GM03348 (cell line): ENCODE measurements at places on chromosomes 13 and 19.

DNA sequence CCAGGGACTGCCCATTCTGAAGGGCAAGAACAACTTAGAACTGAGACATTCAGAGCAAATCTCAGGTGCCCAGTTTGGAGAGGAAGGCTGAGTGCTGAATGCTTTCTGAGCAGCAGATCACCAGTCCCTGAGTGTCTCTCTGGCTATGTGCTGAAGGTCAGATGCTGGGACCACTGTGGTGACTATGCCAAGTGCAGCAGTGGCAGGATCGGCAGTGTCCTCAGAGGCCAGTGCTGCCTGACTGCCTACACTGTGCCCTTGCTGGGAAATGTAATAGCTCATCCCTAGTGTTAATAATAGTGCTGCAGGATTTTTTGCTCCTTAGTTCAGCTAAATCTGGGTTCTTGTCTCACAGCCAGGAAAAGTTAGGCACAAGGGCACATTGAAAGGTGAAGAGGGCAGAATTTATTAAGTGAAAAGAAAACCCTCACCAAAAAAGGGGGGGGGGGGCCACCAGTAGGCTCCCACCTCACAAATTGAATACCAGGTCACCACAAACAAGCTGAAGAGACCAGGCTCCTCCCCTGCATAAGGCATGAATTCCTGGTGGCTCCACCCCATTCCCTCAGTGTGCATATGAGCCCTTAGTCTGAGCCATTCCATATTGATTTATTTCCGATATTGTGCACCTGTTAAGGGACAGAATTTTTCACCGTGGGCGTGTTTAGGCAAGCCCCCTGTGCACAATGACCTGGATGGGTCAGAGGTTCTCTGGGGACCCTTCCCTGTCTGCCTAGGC is 18.5 kb downstream of the RFXAP start:
- DNase-seq, result no peak

DNA sequence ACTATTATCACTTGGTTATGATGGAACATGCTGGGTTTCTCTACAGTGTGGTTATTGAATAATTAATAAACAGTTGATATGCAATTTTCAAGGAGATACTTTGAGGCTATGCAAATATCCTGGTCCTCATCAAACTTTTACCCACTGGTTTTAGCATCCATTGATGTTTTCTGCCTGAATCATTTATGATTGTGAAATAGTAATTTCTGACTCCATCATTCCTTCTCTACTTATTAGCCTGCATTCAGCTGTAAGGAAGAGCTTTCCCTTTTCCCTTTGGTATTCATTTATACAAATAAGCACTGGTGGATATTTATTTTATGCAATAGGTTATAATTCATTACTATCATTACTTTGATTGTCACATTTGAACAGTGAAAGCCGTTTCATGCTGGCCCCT is 13.9 kb upstream of the DNAJC15 start:
- DNase-seq, result peak; percentile 51

GRCh38 chr19:32345261-32346207 is at the start of gene ZNF507:
TSS of gene ZNF507 (plus strand) at chr19:32345610. CDS start at chr19:32352831, 7,221 bp downstream.
- DNase-seq, result peak; percentile 98

GRCh38 chr19:28294395-28294794 is 918.6 kb downstream of the UQCRFS1 start:
- peak; percentile 69 for DNase-seq

DNA sequence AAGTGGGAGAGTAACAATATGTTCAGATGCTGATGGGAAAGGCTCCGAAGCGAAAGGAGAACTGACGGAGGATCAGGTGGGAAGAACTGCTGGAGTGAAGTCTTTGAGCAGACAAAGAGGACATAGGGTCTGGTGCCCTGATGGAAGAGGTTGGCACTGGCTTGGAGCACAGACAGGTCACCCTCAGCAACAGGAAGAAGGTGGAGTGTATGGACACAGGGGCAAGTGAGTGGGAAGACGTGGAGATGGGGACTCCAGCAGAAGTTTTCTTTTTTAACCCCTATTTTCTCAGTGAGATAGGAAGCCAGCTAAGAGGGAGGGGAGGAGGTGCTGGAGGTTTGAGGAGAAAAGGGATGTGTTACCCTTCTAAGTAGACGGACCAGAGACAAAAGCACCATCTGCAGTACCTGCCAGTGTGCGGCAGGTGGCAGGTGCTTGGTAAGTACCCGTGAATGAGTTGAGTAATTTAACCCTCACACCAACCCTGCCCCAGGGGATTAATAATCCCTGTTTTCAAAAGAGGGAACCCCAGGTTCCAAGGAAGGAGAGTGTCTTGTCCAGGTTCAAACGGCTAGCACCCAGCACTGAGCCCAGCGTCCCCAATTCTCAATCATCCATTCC is 11.2 kb downstream of the HAS1 start:
- no peak for DNase-seq

DNA sequence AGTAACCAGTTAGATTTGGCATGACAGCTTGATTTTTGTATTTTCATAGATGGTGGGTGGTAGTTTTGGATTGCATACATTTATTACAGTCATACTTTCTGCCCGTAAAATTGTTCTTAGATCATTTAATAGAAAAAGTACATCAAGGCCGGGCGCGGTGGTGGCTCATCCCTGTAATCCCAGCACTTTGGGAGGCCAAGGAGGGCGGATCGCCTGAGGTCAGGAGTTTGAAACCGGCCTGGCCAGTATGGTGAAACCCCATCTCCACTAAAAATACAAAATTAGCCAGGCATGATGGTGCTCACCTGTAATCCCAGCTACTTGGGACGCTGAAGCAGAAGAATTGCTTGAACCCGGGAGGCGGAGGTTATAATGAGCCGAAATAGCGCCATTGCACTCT is 55.0 kb upstream of the UBE2L5 start:
- DNase-seq, result no peak

DNA sequence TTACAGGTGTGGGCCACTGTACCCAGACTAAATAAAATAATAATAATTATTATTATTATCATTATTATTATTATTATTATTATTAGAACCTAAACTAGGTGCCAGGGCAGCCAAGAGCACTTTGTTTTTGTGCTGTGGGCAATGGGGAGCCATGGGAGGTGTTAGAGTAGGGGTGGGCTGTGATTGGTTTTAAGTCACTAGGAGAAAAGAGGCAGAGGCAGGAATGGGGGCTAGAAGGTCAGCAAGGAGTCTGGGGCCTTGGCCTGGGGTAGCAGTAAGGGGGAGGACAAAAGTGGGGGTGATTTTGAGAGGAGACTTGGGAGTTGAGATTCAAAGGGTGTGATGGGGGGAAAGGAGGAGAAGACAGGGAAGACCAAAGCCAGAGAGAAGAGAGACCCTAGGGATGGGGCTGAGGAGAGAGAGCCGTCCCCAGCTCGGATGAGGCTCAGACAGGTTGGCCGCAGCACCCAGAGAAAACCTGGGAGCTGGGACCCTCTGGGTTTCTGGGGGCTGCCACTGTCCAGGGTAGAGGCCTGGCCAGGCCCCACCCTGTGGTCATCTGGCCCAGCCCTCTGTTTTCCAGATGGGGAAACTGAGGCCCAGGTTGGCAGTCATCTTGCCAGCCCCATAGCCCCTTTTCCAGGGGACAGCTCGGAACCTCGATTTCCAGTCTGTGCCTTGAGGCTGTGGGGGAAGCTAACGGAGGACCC is 17.8 kb upstream of the BTBD2 start:
- no peak for DNase-seq

GRCh38 chr13:45695198-45695730 is 6.9 kb upstream of the CBY2 start:
- no peak for DNase-seq

DNA sequence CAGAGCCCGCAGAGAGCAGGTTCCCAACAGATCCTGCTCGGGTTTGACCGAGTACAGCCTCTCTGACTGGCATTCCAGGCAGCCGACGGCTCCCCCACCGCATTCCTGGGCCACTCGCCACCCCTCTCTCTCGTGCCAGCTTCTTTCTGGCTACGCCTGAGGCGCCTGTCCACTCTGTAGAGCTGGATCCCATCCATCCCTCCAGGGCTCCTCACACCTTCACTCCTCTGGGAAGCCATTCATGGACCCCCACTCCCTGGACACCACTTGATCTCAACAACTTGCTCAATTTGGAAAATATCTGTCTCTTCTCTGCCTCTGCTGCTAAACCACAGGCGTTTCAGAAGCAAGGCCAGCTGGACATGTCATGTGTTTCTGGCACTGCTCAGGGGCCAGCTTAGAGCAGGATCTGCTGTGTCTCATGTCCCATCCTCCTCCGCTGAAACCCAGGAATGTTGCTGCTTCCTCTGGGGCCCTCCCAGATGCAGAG is 30.6 kb upstream of the ATP1A3 start:
- DNase-seq, result peak; percentile 91

- peak; percentile 93 for DNase-seq
Measured at GRCh38 chr19:40806423-40807146, 7.6 kb downstream of the EGLN2 start.

DNA sequence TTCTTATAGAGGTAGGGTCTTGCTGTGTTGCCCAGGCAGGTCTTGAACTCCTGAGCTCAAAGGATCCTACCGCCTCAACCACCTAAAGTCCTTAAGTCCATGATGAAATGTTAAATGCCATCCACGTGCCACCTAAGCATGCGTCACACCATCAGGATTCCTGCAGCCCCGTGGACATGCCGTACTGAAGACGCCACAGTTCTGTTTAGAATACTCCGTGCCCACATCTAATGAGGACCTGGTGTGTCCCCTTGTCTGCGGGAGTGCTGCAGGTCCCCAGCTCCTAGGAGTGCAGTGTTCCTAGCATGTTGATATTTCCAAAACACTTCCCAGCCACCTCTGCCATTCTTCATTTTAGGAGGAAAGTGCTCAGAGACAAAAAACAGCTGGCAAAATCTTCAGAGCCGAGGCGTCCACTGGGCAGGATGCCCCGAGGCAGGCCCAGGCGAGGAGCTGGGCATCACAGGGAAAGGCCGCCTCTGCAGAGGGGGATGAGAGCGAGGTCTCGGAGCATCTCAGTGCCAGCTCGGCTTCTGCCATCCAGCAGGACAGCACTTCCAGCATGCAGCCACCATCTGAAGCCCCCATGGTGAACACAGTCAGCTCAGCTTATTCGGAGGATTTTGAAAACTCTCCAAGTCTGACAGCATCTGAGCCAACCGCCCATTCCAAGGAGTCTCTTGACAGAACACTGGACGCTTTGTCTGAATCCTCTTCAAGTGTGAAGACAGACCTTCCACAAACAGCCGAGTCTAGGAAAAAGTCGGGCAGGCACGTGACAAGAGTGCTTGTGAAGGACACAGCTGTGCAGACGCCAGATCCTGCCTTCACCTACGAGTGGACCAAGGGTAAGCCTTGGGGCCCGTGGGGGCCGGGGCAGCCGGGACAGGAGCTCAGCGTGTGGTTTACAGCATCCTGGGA is 13.2 kb downstream of the C19orf44 start:
- no peak for DNase-seq

DNA sequence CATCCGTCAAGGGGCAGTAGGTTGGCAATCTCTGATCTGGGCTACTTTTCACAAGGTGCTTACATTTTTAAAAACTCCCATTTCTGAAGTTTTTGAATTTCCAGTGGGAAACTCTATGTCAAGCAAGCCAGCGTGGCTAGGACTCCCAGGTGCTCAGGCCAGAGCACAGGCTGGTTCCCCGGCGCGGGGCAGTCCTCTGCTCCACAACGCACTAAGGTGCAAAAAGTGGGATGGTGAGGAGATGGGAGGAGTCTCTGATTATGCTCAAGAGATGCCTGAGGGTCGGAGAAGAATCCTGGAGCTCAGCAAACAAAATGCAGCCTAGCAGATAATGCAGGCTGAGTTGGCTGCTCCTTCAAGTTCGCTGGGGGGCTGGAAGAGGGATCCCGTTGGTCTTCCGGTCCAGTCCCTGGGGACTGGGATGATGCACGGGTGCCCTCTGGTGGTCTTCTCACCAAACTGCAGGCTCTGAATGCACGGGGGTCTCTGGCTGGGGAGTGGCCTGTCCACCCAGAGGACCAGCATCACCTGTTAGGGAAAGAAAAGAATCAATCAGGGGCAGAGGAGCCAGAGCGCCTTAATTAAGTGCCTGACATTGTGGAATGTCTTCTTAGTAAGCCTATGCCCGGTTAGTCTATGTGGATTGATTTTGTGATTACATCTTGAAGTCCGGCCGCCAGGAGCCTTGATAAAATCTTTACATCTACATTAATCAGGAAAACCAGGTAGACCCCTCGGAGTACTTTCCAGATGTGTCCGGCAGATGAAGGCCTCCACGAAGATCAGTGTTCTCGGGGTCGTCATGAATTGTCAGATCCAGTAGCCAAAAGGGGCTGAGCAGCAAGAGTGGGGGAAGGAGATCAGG is 244.4 kb upstream of the MAB21L1 start:
- DNase-seq, result peak; percentile 86

GRCh38 chr13:76245211-76245610 is 609.1 kb downstream of the LMO7 start:
- DNase-seq, result no peak

DNA sequence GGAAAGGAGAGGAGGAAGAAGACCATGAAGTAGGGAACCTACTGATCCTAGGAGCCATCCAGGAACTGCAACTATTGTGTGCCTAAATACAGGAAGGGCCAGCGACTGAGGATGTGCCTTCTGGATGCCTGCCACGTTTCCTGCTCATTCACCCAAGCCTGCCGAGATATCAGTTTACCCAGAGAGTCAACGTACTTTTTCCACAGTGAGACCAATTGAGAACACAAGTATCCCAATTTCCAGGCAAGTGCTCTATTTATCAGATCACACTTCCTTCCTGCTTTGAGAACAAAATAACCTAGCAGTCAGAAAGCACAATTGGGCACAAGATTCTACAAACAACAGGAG is 122.4 kb downstream of the AKAP11 start:
- DNase-seq, result no peak

DNA sequence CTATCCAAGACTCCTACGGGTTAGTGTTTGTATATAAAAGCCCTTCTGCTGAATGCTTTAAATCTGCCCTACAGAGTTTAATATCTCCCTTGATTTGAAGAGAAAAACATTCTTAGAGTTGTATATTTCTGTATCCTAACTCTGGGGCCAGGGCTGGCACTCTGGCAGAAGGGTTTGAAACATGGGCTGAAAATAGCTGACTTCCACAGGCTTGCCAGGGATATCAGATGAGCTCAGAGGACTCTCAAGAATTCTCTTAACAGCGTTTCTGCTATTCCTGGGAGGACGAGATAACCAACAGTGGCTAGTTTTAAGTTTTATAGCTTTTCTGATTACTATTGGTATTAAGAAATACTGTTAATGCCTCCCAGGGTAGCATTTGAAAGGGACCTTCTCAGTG is 127.5 kb downstream of the LIG4 start:
- no peak for DNase-seq

- DNase-seq, result no peak
Measured at GRCh38 chr19:42042455-42043170, 27.4 kb downstream of the GRIK5 start.

- no peak for DNase-seq
Measured at GRCh38 chr13:99867535-99868257, 103.9 kb downstream of the ZIC5 start.

- no peak for DNase-seq
Measured at GRCh38 chr19:47005164-47005641, 14.4 kb upstream of the NPAS1 start.

DNA sequence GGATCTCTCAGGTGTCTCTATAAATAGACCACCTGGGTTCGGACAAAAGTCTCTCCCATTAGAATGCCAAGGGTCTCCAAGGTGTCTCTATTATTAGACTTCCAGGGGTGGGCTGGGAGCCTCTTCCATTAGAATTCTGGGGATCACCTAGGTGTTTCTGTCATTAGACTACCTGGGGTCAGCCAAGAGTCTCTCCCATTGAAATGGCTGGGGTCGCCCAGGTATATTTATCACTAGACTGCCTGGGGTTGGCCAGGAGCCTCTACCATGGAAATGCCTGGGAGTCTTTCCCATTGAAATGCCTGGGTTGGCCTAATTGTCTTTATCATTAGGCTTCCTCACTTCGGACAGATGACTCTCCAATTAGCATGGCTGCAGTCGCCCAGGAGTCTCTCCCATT is 1565.5 kb downstream of the UQCRFS1 start:
- DNase-seq, result no peak

GRCh38 chr19:15820646-15821045 is 5.2 kb upstream of the OR10H1 start:
- DNase-seq, result no peak
